IPS-NIHi11 (cell line): ENCODE measurements at places on chromosomes 12 and 14.

GRCh38 chr12:112170376-112170775 lies 45.0 kb downstream of the TRAFD1 start:
- peak; percentile 59 for DNase-seq

- DNase-seq = no peak
Observed at GRCh38 chr14:88563845-88564244, 1.0 kb downstream of the ZC3H14 start.

- DNase-seq = no peak
Observed at GRCh38 chr12:46260913-46261476, 7.8 kb downstream of the SLC38A1 start.

GRCh38 chr14:22448905-22449599 lies 140.0 kb downstream of the DAD1 start:
- no peak for DNase-seq

DNA sequence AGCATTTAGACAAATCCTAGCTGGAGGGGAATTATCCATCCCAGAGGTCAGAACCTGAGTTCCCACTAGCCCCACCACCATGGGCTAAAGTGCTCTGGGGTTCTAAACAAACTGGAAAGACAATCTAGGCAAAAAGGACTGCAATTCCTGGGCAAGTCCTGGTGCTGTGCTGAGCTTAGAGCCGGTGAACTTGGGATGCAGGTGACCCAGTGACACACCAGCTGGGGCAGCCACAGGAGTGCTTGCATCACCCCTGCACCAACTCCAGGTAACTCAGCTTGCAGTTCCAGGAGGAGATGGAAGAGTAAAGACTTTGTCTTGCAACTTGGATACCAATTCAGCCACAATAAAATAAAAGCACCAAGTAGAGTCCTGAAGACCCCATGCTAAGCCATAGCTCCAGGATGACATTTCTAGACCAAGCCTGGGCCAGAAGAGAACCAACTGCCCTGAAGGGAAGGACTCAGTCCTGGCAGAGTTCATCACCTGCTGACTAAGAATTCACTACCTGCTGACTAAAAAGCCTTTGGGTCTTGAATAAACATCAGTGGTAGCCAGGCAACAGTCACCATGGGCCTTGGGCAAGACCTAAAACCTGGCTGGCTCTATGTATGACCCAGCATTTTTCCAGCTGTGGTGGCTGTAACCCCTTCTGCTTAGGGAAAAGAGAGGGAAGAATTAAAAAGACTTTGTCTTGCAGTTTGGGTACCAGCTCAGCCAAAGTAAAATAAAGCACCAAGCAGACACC lies 223.4 kb upstream of the DIO2 start:
- no peak for DNase-seq

DNA sequence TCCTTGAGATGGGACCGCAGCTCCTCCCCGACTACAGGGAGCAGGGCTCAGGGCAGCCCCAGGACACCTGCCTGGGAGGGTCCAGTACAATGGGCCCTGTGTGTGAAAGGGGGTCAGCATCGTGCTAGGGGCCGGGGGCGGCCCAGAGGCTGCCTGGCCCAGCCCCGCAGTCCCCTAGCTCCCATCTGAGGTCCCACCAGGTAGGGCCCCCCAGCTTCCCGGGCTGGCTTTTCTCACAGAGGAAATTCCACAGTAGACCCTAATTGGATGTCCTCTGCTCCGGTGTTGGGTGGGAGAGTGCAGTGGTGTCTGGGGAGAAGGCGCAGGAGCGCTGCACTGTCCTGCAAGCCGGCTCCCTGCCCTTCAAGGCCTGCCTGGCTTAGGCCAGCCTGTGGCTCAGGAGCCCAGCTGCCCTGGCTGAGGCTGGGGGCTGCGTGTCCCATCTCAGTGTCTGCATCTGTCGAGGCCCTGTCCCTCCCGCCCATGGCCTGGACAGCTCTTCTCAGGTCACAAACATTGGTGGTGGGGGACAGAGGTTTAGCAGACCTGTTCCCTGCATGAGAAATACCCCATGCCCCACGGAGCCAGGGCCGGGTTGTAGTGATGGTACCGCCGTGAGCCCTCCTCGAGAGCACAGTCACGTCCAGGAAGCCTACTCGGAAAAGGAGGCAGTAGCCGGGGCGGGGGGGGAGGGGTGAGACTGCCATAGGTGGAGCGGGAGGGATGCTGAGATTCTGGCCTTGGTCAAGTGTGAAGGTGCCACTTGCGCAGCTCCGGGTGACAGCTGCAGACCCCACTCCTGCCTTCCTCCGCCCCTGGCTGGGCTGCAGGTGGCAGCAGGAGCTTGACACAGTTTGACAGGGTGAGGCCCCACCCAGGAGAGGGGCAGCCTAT lies 11.6 kb downstream of the HIP1R start:
- DNase-seq = no peak

DNA sequence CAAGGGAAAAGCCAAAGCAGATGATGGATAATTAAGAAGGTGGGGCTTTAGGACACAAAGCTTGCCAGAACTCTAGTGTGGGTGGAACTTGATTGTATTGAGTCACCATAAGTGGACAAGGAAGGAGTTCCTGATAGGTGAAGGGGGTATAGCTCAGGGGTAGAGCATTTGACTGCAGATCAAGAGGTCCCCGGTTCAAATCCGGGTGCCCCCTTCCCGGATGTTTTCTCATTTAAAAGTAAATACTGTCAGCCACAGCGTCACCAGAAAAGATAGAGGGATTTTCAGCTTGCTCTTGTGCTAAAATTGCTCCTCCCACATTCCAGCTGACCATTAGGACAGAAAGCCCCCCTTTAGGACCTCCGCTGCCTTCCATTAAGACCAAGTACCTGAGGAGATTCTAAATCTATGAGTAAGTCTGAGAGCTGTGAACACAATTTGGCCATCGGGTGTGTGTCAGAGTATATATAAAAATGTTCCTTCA lies 36.6 kb downstream of the DCAF4 start:
- DNase-seq = peak; percentile 68

DNA sequence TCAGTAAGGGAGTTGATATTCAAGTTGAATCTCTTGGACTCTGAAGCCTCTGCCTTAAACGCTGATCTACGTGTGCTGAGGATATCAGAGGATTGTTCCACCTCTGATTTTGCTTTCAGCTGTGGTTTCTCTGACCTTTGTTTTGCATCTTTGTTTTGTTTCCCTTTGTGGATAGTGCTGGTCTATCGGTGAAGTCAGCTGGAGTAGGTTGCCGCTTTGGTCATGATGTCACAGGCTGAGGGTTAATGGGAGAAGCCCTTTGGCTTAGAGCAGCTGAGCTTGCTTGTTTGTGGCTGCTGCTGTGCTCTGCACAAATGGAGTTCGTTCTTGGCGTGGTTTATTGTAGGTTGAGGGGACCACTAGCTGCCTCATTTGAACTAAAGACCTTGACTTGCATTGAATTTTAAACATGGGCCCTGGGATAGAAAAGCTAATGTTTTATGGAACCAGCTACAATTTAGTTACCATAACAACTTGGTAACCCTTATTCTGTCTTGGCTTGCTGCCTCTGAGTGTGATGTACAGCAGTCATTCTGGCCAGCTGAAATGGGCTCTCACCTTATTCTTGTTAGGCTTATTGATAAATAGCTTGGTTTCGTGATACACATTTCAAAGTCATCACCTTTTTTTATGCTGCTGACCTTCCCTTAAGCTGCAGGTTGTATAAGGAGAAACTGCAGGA lies 284.5 kb upstream of the E2F7 start:
- DNase-seq = no peak

- DNase-seq = no peak
Observed at GRCh38 chr14:100049220-100049619, 16.0 kb upstream of the EVL start.

DNA sequence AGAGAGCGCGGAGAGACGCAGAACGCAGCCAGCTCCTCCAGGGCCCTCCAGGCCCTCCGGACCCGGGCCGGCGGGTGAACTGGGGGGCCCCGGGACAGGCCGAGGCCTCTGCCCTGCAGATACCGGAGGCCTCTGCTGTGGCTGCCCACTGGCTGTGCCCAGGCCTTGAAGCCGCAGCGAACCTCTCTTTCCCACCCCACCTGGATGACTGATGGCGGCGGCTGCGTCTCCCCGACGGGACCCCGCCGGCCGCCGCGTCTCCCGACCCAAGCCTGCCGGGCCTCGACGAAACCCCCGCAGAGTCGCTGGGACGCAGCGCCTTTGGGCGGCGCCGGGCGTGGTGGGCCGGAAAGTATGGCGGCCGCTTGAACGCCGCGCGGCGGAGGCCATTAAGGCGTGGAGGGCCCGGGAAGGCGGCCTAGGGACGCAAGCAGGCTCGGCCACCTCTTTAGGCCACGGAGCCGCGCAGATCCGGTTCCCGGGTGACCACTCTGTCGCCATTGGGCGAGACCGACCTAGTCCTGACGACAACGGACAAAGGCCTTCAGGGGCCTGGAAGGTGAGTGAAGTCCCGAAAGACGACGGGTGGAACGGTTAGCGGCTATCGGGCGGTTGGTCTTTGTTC lies 8.4 kb upstream of the ERGIC2 start:
- no peak for DNase-seq

GRCh38 chr12:24198936-24199671 lies 249.6 kb upstream of the SOX5 start:
- DNase-seq = no peak

DNA sequence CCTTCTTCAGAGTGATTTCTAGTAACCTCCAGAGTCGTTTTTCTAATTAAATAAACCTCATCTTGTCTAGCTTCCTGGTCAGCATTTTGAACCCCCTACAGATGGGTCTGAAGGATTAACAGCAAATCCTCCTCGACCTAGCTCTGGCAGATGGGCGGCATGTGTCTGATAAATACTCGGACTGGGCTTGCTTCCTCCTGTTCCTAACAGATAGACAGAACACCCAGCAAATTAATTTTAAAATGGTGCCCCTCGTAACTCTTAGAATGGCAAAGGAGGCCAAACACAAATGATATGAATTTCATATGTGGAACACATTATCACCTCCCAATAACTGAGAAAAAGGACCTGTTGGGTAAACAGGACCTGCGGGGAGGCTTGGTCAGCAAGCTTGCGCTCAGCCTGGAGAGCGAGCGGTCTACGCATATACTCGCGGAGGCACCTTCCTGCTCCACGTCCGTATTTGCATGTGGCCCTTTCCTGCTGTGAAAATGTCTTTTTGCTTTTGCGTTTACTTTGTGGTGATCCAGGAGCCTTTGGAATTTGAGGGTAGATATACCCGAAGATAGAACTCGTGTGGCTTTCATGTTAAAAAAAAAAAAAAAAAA lies 79.6 kb downstream of the OTX2 start:
- DNase-seq = no peak

GRCh38 chr12:13173012-13173932 lies 23.3 kb upstream of the EMP1 start:
- peak; percentile 41 for DNase-seq

DNA sequence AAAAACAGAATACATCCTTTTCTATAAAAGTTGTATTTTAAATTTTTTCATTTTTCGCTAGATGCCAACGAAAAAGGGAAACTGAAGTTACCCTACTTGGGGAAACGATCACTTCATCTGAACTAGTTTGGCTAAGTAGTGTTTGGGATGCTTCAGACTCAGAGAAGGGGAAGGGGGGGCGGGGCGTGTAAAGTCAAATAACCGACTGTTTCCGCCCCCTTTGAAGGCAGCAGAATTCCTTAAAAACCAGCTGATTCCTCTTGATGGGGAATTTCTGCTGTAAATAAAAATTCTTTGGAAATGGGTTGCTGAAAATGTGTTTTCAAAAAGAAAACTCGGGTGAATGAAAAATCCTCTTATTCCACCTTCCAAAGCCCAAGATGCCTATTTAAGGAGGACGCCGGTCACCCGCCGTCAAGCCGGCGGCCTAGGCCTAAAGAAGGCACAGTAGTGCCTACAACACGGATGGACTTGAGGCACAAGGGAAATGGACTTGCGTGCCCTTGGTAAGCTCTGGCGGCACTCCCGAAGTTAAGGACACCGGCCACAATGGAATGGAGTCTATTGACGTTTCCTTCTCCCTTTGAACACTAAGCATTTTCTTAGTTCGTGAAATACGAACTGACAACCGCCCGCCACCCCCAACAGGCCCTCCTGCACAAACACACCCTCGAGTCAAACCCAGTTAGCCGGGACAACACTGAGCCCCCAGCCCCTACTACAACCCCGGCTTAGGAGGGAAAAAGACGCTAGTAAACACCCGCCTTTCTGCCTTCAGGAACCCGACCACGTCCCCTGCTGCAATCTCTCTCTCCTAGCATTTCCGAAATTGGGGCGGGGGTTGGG lies 1.9 kb downstream of the ATXN2 start:
- DNase-seq = peak; percentile 59

- DNase-seq = no peak
Observed at GRCh38 chr12:131000000-131000486, 46.3 kb downstream of the ADGRD1 start.

GRCh38 chr14:23300687-23301223 lies 1.9 kb downstream of the PPP1R3E start:
- no peak for DNase-seq

- DNase-seq = no peak
Observed at GRCh38 chr12:11580125-11580751, 69.2 kb upstream of the ETV6 start.

- no peak for DNase-seq
Observed at GRCh38 chr12:15756822-15757221, 32.4 kb downstream of the EPS8 start.

DNA sequence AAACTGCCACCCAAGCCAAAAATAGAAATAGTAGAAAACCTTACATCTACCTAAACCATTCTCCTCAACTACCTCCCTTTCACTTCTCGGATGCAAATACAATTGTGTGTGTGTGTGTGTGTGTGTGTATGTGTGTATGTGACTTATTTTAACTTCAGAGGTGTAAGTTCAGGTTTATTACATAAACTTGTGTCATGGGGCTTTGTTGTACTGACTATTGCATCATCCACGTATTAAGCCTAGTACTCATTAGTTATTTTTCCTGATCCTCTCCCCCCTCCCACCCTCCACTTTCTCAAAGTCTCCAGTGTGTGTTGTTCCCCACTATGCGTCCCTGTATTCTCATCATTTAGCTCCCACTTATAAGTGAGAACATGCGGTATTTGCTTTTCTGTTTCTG lies 592.5 kb upstream of the ATP2B1 start:
- no peak for DNase-seq

DNA sequence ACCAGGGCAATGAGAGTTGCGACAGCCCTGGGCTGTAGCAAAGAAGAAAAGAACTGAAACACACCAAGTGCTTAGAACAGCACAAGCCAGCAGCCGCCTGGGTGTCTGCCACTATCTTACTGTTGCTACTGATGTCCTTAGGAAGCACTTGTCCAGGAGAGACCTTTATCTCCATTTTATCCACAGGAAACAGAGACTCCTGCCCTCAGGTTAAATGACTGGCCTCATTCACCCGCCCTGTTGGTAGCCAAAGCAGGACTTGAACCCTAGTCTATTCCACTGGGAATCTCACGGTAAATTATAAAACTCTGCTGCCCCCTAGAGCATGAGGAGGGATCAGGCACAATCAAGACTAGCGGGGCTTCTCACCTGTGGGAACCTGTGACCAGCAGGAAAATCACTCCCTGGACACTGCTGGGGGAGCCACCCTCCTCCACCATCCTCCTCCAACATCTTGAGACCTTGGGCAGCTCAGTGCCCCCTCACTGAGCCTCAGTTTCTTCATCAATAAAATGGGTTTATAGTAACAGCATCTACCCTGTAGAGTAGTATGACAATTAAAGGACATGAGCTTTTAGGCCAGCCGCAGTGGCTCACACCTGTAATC lies 20.5 kb upstream of the TESC start:
- peak; percentile 71 for DNase-seq
